ENCODE measurements at places on chromosomes 6 and 20.
A peak's percentile ranks its signal among the peaks of the same experiment; 100 is the strongest.

DNA sequence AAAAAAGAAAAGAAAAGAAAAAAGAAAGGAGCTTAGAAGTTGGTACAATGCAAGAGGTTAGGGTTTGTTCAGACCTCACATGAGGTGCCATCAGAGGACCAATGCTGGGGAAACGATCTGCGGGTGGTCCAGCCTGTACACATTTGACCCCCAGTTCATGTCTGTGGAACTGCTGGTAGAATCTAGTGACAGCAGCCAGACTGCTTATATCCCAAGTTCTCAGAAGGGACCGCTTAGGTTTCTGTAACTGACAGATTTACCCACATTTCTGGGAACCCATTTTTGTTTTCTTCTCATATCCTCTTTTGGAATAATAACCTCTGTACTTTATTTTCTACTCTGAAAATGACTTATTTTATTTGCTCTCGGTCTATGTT lies 4.7 kb downstream of the PPP1R18 start:
- H3K27ac ChIP-seq = peak overlapping the region; percentile 97
- no peaks in the 10 kb centered on the region for H3K27me3 ChIP-seq
- DNase-seq = no peak
- peaks cover 34% of the 10 kb centered on the region for H3K36me3 ChIP-seq

DNA sequence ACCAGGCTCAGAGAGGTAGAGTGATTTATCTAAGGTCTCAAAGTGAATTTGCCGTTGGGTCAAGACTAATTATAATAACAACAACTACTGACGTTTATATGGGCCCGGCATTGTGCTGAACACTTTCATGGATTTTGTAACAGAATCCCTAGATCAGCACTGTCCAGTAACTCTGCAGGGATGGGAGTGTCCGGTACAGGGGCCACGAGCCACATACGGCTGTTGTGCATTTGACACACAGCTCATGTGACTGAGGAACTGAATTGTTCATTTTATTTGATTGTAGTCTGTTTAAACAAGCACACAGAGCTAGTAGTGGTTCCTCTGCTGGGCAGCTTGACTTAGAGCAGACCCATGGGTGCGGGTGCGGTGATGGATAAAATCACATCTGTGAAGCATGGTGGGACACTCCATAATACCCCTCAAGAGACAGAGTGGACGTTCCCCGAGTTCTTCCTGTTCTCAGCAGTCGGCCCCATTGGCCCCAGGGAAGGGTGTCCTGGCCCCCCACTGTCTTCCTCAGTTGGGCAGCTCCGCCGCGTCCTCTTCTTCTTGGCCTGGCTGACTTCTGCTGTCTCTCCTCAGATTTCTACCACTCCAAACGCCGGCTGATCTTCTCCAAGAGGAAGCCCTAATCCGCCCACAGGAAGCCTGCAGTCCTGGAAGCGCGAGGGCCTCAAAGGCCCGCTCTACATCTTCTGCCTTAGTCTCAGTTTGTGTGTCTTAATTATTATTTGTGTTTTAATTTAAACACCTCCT lies 6.8 kb downstream of the CDKN1A start:
- no peaks in the 10 kb centered on the region for H3K27me3 ChIP-seq
- H3K4me3 ChIP-seq = no peak overlapping the region
- H3K4me1 ChIP-seq = peaks cover 56% of the 10 kb centered on the region

GRCh38 chr20:32682508-32682987 lies 8.8 kb upstream of the C20orf203 start:
- no peak overlapping the region for H3K4me3 ChIP-seq
- no peak overlapping the region for H3K27ac ChIP-seq
- H3K36me3 ChIP-seq = no peaks in the 10 kb centered on the region
- H3K27me3 ChIP-seq = no peaks in the 10 kb centered on the region
- peaks cover 6% of the 10 kb centered on the region for H3K4me1 ChIP-seq
- DNase-seq = no peak

DNA sequence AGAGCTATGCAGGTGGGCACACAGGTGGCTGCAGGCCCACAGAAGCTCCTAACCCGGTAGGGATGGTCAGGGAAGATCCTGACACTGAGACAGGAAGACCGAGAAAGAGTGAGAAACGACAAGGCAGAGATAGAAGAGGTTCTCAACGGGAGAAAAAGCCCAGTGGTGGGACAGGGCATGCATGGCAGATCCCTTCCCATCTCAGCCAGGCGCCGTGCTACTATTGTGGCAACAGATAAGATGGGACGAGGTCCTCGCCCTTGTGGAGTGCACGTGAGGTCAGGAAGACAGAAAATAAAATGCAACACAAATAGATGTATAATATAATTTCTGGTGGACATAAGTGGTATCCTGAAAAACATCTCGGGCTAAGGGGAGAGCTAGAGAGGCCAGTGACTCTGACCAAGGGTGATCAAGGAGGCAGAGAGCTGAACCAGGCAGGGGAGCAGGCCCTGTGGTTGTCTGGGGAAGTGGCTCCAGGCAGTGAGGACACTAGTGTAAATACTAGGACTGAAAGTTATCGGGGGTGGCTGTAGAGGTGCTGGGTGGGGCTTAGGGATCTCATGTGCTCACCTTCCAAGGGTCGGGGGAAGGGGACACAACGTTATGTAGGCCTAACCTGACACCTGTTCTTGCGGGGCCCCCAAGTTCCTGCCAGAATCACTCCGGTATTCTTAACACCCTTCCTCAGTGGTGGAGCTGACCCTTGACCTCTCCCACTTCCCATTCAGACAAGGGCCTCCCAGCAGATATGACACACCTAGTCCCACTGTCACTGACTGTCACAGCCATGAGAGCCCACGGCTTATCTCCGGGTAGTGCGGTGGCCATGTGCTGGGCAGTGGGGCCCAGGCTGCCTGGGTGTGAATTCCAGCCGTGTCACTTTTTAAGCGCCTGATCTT lies 1.0 kb downstream of the SRXN1 start:
- no peak for DNase-seq
- H3K27ac ChIP-seq = peak overlapping the region; percentile 96
- H3K27me3 ChIP-seq = no peaks in the 10 kb centered on the region
- peak overlapping the region; percentile 86 for H3K4me3 ChIP-seq

DNA sequence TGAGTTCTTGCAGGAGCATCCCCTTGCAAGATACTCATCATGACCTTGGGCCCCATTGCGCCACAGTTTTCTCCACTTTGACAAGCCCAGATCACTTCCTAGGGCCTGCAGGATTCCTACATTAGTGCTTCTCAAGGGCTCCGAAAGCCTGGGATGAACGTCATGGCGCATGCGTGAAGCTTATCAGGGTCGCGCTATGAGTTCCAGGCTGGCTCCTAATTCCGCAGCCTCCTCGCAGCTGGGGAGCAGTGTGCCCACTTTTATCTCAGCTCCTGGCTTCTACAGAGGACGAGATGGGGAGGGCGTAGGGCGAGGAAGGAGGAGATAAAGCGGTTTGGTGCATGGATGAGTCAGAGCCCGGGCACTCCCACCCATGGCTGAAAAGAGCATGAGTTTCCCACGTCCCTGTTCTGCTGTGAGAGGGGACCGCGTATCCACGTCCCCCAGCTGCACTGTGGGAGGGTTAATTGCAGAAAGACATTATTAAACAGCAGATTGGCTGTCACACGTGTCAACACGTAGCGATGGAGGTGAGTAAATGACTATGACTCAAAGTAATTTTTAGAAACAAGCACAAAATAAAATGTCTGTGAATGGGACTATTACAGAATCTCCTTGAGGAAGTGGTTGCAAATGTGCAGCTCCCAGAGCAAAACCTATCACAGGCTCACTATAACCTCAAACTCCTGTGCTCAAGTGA lies 72.9 kb upstream of the DSP start:
- DNase-seq = peak; percentile 53
- peak overlapping the region; percentile 54 for H3K4me3 ChIP-seq
- peak overlapping the region; percentile 78 for H3K27ac ChIP-seq

DNA sequence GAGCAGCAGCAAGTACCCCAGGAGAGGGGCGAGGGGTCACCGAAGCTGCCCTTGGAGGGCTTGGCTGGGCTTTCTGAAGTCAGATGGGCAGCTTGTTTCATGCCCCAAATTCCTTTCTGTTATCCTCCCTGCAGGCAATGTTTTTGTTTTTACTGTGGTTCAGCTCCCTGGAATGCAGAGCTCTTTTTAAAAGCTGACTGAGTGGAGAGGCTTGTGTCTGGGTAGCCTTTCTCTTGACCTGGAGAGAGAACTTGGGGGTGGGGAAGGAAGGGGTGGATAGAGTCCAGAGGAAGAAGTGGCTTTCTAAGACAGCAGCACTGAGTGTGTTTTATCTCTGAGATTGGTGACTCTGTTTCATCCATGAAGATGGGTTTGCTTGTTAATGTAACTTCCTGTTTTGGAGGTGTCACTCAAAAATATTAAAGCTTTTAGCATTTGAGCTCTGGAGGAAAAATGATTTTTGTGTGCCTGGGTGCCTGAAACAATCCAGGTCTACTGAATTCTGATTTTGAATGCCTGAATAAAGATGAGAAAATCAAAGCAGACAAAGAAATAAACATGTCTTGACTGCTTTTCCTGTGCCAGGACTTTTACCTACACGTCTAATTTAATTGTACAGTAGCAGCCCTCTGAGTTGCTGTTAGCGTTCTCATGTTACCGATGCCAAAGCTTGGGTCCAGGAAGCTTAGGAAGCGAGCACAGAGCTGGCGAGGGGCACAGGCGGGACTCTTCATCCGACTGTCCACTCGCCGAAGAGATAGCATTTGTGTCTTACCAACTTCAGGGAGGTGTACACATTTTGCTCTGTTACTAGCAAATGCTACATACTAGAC lies 78.2 kb upstream of the EEF1E1 start:
- H3K27ac ChIP-seq = no peak overlapping the region
- peaks cover 15% of the 10 kb centered on the region for H3K4me1 ChIP-seq
- no peaks in the 10 kb centered on the region for H3K36me3 ChIP-seq
- no peak overlapping the region for H3K4me3 ChIP-seq

GRCh38 chr6:24854077-24854666 lies 55.5 kb upstream of the ARMH2 start:
- H3K27ac ChIP-seq = no peak overlapping the region
- peaks cover 13% of the 10 kb centered on the region for H3K36me3 ChIP-seq
- H3K27me3 ChIP-seq = no peaks in the 10 kb centered on the region
- DNase-seq = no peak

- no peak overlapping the region for H3K4me3 ChIP-seq
- no peak overlapping the region for H3K27ac ChIP-seq
- no peak for DNase-seq
- H3K27me3 ChIP-seq = peaks cover 68% of the 10 kb centered on the region
- no peaks in the 10 kb centered on the region for H3K36me3 ChIP-seq
These were observed 3.1 kb downstream of the NTSR1 start for GRCh38 chr20:62711703-62712101.

DNA sequence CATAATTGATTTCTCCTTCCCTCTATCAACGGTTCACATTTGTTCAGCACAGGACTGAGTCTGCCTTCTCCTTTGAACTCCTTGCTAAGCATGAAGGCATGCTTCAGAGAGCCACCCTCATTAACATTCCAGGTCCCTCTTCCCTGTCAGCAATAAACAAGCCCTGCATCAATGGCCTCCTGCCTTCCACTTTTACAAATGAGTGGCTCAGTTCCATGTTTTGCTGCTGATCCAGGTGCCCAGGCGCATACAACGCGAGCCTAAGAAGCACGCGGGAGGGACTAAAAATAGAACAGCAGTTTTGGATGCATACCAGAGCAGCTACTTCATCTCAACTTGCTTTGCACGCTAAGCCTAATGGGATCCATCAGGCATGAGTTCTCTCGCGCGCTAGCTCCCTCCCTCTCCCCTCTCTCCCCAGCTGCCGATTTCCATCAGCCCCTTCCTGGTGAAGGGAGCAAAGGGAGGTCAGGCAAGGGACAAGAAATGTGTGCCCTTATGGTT lies 53.4 kb downstream of the TRAF3IP2 start:
- peak; percentile 61 for DNase-seq
- H3K4me3 ChIP-seq = peak overlapping the region; percentile 27
- no peaks in the 10 kb centered on the region for H3K36me3 ChIP-seq
- no peaks in the 10 kb centered on the region for H3K27me3 ChIP-seq

DNA sequence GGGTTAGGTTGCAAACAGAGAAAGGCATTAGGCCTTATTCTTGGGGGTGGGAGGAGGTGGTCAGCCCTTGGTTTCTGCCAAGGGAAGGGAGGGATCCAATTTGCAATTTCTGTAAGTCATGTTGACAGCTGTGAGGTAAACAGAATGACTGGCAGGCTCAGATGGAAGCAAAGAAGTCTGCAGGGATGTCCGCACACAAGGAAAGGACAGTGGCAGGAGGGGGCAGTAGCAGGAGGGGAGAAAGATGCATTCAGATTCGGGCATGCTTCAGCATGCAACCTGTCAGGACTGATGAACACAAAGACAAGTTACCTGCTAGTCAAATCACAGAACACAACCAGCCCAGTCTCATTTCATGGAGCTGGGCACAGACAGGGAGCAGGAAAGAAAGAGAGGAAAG lies 217.9 kb upstream of the FOXA2 start:
- H3K27ac ChIP-seq = no peak overlapping the region
- no peaks in the 10 kb centered on the region for H3K36me3 ChIP-seq

DNA sequence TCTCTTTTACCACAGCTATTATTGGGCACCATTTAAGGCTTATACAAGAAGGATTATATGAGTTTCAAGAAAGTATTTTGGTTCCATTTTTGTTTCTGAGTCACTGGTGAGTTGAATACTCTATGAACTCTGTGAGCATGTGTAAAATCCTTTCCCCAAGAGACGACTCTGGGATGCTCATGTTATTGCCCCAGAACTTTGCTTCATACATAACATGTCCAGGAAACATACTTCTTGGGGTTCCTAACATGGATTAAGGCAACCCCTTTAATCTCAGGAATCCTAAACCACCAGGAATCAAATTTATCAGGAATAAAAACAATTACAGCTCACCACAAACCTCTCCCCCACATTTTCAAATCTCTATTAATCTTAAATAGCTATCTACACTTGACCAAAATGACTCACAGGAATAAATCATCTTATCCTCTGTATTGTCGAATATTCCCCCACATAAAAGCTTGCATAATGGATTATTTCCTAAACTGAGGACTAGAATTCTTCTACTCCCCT lies 117.5 kb upstream of the COL21A1 start:
- no peaks in the 10 kb centered on the region for H3K36me3 ChIP-seq
- peaks cover 51% of the 10 kb centered on the region for H3K4me1 ChIP-seq
- no peak overlapping the region for H3K27ac ChIP-seq
- H3K27me3 ChIP-seq = no peaks in the 10 kb centered on the region

DNA sequence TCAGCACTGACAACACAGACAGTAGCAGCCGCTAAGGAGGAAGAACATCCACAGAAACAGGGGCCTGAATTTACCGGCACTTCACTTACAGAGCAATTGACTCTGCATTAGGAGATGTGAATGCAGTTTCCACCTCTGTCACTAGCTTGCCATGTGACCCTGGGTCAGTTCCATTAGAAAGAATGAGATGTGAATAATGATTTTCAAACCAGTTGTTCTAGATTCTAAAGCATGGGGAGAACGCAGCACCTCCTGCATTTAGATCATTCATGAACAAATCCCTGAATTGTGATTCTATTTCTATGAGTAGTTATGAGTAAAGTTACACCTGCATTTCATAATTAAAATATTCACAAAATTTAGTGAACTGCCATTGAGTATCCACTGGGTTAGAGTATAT lies 197.3 kb upstream of the EXOC2 start:
- no peak overlapping the region for H3K4me3 ChIP-seq
- no peaks in the 10 kb centered on the region for H3K4me1 ChIP-seq
- DNase-seq = no peak
- no peak overlapping the region for H3K27ac ChIP-seq
